Effector CD4-positive, alpha-beta T cell (primary cell): ENCODE measurements at places on chromosomes 5 and 9.

GRCh38 chr5:167721926-167722440 lies 569.5 kb upstream of the WWC1 start:
- DNase-seq = no peak

DNA sequence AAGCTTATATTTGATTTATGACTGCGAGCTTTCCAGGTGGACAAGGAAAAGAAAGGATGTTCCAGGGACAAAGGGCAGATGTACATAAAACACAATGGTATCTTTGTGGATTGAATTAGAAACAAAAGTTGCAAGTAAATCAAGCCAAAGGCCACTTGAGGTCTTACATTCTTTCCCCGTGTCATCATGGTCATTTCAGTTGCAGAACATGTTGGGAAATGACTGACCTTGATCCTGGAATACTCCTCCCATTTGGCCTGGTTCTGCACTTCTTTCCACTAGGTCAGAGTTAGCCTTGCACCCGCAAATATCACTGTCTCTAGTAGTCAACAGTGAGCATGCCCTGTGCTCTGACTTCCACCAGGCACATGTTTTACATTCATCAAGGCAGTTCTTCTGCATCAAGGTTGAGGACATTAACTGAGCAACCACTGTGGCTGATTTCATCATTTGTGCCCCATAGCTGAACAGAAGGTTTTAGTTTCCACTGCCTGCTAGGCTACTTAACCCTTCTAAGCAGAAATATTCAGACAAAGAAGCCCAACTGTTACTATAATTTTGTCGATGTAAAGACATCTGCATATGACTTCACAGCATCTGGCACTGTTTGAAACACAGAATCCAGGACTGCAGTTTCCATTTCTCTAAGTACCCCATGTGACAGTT lies 1161.7 kb upstream of the DMAC1 start:
- no peak for DNase-seq

DNA sequence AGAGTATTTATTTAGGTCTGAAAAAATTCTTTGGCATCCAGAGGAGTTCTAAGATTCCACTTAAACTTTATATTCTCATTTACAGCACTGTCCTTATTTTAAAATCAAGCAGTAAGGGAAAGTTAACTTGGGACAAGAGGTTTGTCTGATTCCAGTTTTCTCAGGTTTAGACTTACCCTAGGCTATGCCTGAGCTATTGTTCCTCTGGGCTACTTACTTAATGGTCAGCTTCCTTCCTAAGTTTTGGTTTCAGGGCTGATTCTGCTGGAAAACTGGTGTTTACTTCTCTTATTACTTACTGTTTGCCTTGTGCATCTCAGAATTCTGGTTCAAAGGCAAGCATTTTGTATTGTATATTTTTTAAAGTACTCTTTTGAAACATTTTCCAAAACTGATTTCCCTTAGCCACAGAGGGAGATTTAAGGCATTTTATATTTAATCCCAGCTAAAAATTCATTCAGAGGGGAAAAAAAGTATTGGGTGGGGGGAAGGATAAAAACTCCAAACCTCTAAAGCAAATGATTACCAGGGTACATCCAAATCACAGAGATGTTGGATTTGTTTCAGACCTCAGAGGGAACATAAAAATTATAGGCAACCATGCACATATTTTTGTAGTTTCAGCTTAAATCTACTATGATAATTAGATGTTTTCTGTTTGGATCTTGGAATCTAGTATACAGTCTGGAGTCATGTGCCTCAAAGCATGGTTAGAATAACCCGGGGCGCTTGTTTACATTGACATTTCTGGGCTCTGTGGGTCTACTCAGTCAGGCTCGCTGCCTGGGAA lies 290.0 kb downstream of the ARHGAP26 start:
- no peak for DNase-seq

DNA sequence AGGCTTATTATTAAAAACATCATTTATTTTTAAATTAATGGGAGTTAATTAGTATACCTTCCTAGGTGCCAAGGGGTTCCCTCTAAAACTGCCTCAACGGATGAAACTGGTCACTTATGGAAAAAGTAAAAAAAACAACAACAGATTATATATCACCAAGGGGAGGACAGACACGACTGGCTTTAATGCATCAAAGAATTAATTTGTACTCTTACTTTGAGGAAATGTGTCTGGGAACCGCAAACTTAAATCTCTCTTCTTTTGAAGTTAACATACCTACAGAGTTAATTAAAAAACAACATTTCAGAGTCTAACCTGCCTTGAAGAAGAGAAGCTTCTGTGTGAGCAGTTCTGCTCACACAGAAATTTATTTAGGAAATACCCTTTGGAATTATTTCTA lies 354.6 kb downstream of the LRRC70 start:
- no peak for DNase-seq

- DNase-seq = no peak
Observed at GRCh38 chr5:151153766-151154272, 3.8 kb downstream of the ANXA6 start.

GRCh38 chr9:92808726-92809451 lies 44.3 kb upstream of the BICD2 start:
- peak; percentile 17 for DNase-seq

- no peak for DNase-seq
Observed at GRCh38 chr9:110742741-110743371, 74.3 kb downstream of the MUSK start.

DNA sequence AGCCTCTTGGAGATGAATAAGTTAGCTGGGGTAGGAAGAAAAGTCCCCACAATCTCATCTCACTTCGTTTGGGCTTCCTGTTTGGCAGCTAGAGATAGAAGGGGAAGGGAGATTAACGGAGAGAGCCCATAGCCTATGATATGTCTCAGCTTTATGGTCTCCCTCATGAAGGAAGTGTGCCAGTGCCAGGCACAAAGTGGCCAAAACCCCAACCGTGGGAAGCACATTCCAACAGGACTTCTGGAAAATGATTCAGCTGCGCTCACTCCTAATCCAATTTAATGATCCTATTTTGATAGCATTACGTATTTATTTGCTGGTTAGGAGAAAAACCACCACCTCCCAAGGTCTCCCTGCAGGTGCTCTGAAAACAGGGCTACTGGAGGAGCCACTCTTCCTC lies 303.1 kb upstream of the CLINT1 start:
- DNase-seq = no peak

DNA sequence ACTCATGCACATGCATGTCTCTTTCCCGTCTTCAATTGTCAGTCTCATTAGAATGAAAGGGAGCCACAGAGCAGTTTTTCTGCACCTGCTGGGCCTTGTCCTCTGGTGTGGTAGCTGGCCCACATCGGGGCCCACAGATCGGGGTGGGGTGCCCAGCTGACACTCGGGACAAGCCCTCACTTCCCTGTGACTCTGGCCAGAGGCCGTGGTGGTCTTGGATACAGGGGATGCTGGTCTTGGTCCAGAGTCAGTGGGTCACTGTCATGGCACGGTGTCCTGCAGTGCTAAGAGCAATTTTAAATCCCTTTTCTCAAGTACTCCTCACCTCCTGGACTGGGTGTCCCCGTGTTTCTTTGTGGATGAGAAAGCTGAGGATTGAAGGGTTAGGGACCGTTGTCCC lies 193.2 kb downstream of the CACNA1B start:
- DNase-seq = no peak

- no peak for DNase-seq
Observed at GRCh38 chr5:54360925-54361662, 50.7 kb upstream of the ARL15 start.

DNA sequence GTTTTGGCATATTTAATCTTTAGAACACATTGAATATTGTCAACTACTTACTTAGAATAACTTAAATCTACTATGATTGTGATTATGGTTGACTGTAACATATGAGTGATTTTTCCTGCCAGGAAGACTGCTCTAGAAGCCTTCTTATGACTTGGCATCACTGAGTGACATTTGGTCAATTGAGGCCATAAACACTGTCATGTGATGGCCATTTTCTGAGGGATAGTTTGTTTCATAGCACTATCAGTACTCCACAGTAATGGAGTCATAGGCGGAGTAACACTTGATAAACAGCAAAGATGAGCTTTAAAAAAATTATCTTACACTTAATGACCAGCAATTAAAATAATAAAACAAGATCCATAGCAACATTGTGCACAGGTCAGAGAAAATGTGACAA lies 31.0 kb downstream of the C9orf40 start:
- DNase-seq = no peak

- DNase-seq = no peak
Observed at GRCh38 chr5:29077451-29077850, 2039.1 kb upstream of the CDH9 start.

DNA sequence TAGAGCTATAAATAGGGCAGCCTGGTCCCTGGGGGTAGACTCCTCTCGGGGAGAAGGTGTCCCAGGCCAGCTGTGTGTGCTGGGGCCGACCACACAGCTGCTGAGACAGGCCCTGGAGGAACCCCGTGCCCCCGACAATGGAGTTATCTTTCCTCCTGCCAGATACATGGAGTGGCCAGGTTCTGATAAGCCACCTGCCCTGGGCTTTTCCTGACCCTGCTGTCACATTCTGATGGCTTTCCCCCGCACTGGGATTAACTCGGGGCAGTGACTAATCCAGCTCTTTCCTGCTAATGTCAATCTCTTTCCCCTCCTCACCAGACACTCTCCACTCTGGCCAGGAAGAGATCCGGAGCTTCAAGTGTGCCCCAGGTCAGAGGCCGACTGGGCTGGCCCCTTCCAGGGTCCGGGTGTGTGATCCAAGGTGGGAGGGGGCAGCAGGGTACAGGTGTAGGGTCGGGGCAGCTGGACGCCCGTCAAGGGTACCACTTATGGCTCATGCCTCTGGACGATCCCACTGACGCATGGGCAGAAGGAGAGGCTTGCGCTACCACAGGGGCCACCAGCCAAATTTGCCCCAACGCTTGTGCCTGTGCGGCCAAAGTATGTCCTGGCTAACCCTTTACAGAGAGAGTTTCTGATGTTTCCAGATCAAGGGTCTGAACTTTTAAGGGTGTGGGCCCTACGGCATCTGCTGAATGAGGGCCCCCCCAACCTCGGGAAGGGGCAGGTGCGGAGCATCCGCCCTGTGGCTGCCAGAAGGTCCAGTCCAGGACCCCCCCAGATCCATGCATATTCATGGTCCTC lies 20.6 kb upstream of the COL5A1 start:
- DNase-seq = no peak

GRCh38 chr9:37909326-37909725 lies 5.4 kb upstream of the SLC25A51 start:
- DNase-seq = no peak

- no peak for DNase-seq
Observed at GRCh38 chr9:76103531-76104315, 213.2 kb downstream of the PCSK5 start.

GRCh38 chr9:109441296-109441695 lies 56.8 kb downstream of the PTPN3 start:
- DNase-seq = no peak

DNA sequence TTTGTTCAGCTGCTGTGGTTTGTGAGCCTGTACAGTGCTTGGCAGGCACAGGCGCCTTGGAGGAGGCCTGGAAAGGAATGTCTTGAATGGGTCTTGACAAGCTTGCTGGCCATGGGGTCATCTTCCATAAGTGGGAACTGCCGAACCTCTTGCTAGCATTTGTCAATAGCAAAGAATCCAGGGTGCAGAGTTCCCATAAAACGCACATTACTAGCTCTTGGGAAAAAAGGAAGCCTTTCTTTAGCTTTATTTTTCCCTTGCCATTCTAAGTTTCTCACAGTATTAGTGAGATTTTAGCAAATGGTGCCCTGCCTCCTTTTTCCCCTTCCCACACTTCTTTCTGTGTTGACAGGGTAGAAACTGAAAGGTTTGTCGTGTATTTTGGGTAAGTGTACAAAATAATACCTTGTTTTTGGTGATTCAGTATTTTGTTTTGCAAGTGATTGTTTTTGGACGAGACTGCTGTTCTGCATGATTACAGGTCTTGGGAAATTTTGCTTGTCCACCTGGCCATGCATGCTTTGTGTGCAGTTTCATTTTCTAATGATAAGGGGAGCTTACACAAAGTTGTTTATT lies 82.0 kb downstream of the ADGRV1 start:
- DNase-seq = no peak

DNA sequence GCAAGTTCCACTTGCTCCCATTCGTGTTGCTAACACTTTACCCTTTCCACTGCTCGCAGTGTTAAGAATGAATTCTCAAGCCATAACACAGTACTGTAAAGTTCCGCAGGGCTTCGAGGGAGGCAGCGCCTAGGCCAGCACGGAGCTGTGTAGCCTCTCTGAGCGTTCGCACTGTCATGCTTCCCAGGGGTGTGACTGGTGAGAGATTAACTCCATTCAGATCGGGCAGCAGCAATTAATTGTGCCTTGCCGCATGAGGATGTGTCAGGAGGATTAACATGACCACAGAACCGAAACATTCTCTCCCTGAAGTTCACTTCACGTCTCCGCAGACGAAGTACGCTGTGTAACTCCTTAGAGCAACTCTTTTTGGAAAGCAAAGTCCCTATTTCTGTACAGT lies 23.2 kb downstream of the ZBTB34 start:
- DNase-seq = no peak

- peak; percentile 96 for DNase-seq
Observed at GRCh38 chr9:37903647-37904444, at the start of gene SLC25A51. SLC25A51 (minus strand) TSS chr9:37904127; CDS start chr9:37888550, 15,577 bp downstream.

DNA sequence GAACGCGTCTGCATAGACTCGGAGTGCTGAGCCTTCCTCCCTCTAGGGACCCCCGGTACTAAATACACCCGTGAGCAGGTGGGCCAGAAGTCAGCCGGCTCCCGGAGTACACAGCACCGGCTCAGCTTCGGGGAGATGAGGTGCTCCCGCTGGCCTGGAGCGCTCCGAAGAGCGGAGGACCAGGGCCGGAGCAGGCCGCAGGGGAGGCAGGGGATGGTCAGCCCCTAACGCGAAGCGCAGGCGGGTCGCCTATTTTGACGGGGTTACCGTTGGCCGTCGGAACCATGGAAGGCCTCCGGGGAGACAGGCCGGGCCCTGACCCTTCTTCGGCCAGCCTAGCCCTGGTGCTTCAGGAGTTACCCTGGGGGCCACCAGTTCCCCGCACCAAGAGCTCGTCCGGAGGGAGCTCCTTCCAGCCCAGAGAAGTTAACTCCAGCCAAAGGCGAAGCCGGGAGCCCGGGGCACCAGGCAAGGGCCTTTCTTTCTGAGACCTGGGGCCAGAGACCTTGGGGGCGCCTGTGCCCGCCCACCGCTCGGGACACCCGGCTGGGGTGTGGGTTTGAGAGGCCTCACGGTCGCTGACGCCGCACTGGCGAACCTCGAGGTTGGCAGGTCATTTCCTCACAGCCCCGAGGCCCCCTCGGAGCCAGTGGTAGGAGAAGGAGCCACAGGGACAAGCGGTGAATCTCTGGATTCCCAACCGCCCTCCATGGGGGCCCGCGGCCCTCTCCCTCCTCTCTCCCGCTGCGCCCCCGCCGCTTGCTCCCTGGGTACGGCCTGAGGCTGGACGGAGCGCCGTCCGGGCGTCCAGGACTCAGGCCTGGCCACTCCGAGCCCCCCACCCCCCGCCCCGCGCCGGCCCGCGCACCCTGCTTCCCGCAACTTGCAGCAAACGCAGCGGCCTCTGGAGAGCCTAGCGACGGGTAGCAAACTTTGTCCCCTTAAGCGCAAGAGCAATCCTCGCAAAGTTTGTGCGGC lies 3.4 kb upstream of the IRX4 start:
- no peak for DNase-seq

GRCh38 chr9:91502913-91503672 lies 79.5 kb upstream of the NFIL3 start:
- no peak for DNase-seq

GRCh38 chr9:70256123-70256551 lies 2.6 kb upstream of the SMC5 start:
- no peak for DNase-seq

- DNase-seq = no peak
Observed at GRCh38 chr5:95241635-95242034, 43.3 kb downstream of the MCTP1 start.

- no peak for DNase-seq
Observed at GRCh38 chr9:135963938-135964337, 2.8 kb upstream of the UBAC1 start.

- no peak for DNase-seq
Observed at GRCh38 chr5:127536687-127537086, 19.2 kb downstream of the PRRC1 start.

- DNase-seq = no peak
Observed at GRCh38 chr9:11097020-11097419, 484.2 kb upstream of the PTPRD start.
